ENCODE measurements at places on chromosomes 3 and 15.

- no peak overlapping the region for H3K4me3 ChIP-seq
- H3K27ac ChIP-seq, result no peak overlapping the region
- no peaks in the 10 kb centered on the region for H3K36me3 ChIP-seq
- no peaks in the 10 kb centered on the region for H3K27me3 ChIP-seq
Measured at GRCh38 chr15:38691377-38691776, 126.8 kb upstream of the RASGRP1 start.

- H3K4me1 ChIP-seq, result no peaks in the 10 kb centered on the region
- no peak overlapping the region for H3K27ac ChIP-seq
- no peak for DNase-seq
- H3K27me3 ChIP-seq, result peaks cover 2% of the 10 kb centered on the region
- H3K4me3 ChIP-seq, result no peak overlapping the region
Measured at GRCh38 chr3:157460253-157460652, 23.6 kb downstream of the PTX3 start.

- H3K36me3 ChIP-seq, result no peaks in the 10 kb centered on the region
- DNase-seq, result no peak
- no peak overlapping the region for H3K27ac ChIP-seq
Measured at GRCh38 chr3:115602194-115602593, 21.1 kb upstream of the GAP43 start.

- no peak overlapping the region for H3K27ac ChIP-seq
- DNase-seq, result no peak
- H3K4me3 ChIP-seq, result no peak overlapping the region
- H3K27me3 ChIP-seq, result no peaks in the 10 kb centered on the region
Measured at GRCh38 chr3:3165241-3165640, 14.2 kb downstream of the CRBN start.

- no peak overlapping the region for H3K27ac ChIP-seq
- DNase-seq, result no peak
- H3K27me3 ChIP-seq, result no peaks in the 10 kb centered on the region
- H3K4me1 ChIP-seq, result peaks cover 13% of the 10 kb centered on the region
- no peaks in the 10 kb centered on the region for H3K36me3 ChIP-seq
- H3K4me3 ChIP-seq, result no peak overlapping the region
Measured at GRCh38 chr15:78394026-78394425, 44.0 kb upstream of the IREB2 start.

- no peaks in the 10 kb centered on the region for H3K36me3 ChIP-seq
- H3K4me1 ChIP-seq, result peaks cover 5% of the 10 kb centered on the region
- peaks cover 2% of the 10 kb centered on the region for H3K27me3 ChIP-seq
- no peak for DNase-seq
- no peak overlapping the region for H3K4me3 ChIP-seq
Measured at GRCh38 chr3:194084284-194084683, 51.7 kb upstream of the HES1 start.

Data from natural killer cell (primary cell).